ENCODE measurements at places on chromosomes 6 and 20.

DNA sequence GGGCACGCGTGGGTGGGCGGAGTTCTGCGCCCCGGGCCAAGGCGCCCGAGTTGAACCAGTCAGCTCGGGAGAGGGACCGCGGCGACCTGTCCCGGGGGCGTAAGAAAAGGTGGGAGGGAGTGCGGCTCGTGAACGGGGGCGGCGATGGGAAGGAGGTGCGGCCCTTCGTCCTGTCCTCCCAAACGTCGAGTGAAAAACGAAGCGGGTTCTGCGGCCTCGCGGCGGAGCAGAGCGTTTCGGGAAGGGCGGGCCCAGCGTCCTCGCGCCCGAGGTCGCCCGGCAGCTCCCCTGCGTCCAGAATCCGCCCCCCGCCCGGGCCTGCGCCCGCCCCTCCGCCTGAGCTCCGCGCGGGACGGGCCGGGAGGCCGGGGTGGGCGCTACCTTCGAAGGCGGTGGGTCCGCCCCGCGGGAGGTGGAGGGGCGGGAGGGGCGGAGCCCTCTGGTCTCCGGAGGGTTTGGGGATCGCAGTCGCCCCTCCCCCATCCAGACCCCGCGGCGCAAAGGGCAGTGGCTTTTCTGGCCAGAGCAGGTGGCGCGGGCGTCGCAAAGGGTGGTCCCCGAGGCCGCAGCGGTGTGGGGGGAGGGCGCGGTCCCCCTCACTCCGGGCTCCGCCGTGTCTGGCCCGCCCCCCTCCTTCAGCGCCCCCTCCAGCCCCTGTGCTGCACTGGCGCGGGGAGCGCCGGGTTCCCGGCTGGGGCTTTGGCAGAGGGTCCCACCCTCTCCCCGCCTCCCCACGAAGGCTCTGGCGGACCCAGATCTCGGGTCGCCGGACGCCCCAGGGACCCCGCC is 838 bp downstream of the STMN3 start:
- no peak for DNase-seq

GRCh38 chr6:35051396-35051795 is 89.7 kb downstream of the TCP11 start:
- DNase-seq = no peak

DNA sequence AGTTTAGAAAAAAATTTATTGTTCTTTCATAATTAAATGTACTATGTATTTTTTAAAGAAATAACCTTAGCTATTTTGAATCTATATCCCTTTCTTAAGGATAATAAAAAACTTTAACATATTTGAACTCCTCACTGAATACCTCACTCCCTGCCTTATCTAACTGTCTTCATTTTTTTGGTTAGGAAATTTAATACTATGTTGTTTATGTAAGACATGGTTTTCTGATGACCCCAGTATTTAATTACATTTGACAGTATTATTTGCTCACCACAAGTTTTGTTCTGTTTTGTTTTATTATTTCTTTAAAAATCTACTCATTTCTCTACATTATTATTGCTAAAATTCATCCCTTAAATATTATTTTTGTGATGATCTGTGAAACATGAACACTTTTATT is 394.4 kb upstream of the ADGRB3 start:
- no peak for DNase-seq

- no peak for DNase-seq
Observed at GRCh38 chr6:71430018-71430417, 141.4 kb downstream of the OGFRL1 start.

DNA sequence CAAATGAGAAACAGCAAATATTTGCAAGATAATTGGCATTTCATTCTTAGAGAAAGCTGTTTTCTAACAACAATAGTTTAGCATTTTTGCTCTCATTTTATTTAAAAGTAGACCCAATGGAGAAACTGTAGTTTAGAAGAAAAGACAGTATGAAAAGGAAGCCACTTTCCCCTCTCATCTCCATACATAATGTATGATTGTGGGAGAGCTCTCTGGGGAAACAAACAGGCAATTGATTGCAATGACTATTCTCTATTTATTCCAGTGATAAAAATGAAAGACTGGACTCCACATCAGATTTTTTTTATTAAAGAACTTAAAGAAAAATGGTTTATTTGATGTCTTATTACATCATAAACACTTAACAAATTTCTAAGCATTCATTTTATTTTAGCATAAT is 116.8 kb upstream of the SASH1 start:
- no peak for DNase-seq

DNA sequence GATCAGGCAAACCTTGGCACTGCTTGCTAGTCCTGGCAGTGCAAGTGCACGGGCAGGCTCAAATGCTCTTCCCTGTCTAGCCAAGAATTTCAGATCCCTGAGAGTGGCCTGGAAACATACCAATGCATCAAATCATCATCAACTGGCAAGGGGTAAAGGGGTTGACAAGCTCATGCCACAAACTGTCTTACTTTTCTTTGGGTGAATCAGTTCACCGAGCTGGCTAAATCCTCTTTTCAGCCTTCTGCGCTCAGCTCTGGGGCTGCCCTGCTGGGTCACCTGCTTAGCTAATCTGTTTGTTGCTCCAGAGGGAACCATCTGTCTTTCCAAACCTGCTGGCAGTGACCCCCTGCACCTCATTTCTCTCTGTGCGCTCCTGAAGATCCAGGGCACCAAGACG is 59.5 kb downstream of the LYRM4 start:
- no peak for DNase-seq

DNA sequence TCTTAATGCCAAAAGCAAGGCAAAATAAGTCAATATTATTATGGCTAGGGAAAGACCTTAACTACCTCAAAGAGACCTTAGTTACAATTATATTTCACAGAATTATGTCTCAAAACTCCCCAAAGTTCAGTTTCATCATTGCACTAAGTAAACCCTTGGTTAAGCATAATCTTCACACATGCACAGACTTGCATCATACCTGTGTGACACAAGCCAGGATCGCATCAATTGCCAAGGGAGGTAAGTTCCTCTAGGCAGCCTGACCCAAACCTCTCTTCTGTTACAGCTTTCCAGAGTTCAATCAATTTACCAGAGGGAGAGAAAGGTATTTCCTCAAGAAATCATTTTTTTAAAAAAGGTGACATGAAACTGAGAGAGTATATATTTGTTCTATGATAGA is 31.9 kb upstream of the PRSS35 start:
- DNase-seq = no peak

DNA sequence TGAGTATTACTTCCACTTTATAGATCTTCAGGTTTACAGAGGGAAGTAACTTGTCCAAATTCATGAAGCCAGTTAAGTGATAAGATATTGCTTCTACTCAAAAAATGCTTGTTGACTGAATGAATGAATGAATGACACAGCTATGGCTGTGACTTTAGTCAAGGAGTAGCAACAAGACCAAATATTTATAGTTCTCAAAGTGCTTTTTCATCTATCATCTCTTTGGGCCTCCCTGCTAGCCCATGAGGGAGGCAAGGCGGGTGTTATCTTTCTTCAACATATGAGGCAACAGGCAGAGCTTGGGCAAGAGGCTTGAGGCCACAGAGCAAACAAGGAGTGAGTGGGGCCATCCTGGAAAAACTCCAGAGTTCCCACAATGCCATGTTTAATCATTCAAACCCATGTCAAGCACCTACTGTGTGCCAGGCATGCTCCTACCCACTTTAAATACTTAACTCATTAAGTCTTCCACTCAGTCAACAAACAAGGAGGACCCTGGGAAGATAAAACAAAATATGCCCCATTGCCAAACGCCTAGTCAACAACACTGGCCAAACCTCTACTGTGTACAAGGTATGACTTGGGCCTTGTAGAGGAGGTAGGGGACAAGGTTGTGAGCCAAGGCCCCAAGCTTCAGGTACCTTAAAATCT is 15.9 kb downstream of the BCL2L1 start:
- DNase-seq = no peak

DNA sequence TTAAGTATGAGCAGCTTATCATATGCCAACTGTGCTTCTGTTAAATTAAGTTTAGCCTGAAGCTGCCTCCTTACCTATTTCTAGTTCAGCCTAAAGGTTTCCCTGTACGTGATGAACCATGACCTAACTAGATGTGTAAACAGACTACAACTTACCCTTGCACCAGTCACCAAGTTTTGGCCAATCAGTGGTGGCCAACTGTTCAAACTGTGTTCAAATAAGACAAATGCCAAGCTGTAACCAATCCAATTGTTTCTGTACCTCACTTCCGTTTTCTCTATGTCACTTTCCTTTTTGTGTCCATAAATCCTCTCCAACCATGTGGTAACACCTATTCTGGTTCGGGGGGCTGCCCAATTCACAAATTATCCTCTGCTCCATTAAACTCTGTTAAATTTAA is 6.0 kb upstream of the SLC2A10 start:
- no peak for DNase-seq

GRCh38 chr6:91088515-91088914 is 501.6 kb upstream of the MAP3K7 start:
- no peak for DNase-seq

DNA sequence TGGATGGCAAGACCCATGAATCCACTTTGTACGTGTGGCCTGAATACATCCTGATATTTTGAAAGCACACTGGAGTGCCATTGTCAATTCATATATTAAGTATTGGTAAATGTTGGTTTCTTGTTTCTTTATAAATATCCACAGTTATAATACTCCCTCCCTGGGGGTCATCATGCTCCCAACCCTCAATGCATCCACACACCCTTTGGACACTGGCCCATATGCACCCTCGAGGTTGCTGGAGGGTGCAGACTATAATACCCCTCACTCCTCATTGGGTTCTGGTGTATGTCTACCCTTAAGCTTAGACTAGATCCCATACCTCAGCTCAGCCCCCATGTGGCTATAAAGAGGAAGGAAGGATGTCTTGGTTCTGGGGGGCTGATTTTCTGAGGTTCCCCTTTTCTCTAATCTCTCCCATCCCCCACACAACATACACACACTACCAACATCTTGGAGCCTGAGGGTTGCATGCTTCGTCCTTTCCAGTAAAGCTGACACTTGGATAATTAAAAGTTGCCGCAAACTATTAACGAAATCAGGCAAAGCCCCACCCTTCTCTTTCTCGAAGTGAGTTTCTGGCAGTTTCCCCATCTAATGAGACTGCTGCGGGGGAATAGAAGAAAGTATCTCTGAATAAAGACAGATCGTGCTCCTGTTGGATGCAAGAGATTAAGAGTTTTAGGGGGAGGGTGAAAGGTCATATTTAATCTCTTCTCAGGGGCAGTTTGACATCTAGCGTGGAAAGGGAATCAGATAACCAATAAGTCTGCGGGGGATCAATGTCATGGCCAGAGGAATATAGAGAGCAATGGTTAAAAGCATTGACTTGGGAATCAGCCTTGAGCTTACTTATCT is 7.4 kb downstream of the PIM1 start:
- no peak for DNase-seq

GRCh38 chr20:11246251-11246775 is 572.5 kb upstream of the JAG1 start:
- no peak for DNase-seq

GRCh38 chr6:138162111-138162954 is 594 bp downstream of the ARFGEF3 start:
- no peak for DNase-seq

- DNase-seq = no peak
Observed at GRCh38 chr6:112939563-112939962, 592.4 kb downstream of the RFPL4B start.

GRCh38 chr6:144566868-144567615 is 281.9 kb downstream of the UTRN start:
- no peak for DNase-seq

- no peak for DNase-seq
Observed at GRCh38 chr6:136745300-136745699, 47.0 kb downstream of the MAP3K5 start.

GRCh38 chr20:61252601-61253263 is 671 bp downstream of the CDH4 start:
- no peak for DNase-seq

GRCh38 chr6:48626421-48626820 is 515.4 kb upstream of the PTCHD4 start:
- no peak for DNase-seq

Measured in stimulated activated CD4-positive, alpha-beta T cell treated with anti-CD3 and anti-CD28 coated beads, Interleukin-15, amount 100 ng/mL, for 48 hours (primary cell).